ENCODE measurements at places on chromosomes 3 and 15.

GRCh38 chr3:66476852-66477381 is 23.9 kb downstream of the LRIG1 start:
- DNase-seq = no peak

- no peak for DNase-seq
Measured at GRCh38 chr15:40590667-40591050, 3.4 kb upstream of the KNL1 start.

GRCh38 chr15:52252781-52253180 is 42.8 kb downstream of the MYO5C start:
- peak; percentile 69 for DNase-seq

DNA sequence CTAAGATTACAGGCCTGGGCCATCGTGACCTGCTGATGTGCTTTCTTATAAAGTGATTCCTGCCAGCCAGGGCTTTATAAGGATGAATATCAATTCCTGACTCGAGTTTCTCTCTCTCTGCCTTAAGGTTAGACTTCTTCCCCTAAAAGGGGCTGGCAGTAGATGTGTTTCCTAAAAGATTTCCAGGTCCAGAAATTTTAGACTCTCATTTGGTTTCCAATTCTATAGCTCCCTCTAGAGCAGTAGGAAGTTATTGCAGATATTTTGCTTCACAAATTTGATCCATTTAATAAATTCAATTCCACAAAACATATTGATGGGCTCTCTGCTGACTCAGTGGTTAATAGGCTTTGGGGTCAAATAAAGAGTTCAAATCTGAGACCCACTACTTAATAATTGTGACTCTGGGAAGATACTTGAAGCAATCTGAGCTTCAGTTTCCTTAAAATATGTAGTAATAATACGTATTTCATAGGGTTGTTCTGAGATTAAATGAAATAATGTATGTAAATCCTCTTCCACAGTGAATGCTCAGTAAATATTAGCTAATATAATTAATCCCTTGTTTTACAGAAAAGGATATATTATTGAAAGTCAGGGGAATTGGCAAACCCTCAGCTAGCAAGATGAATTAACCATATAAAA is 2.1 kb downstream of the TRIM69 start:
- peak; percentile 23 for DNase-seq

- no peak for DNase-seq
Measured at GRCh38 chr3:58484045-58484721, 7.7 kb upstream of the KCTD6 start.

DNA sequence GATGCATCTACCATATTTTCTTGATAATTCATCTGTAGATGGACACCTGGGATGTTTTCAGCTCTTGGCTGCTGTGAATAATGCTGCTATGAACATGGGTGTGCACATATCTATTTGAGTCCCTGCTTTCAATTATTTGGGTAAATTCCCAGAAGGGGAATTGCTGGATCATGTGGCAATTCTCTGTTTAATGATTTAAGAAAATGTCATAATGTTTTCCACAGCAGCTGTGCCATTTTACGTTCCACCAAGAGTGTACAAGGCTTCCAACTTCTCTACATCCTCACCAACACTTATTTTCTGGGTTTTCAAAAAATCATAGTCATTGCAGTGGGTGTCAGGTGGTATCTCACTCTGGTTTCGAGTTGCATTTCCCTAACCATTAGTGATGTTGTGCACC is 64.4 kb downstream of the NSMCE3 start:
- no peak for DNase-seq

DNA sequence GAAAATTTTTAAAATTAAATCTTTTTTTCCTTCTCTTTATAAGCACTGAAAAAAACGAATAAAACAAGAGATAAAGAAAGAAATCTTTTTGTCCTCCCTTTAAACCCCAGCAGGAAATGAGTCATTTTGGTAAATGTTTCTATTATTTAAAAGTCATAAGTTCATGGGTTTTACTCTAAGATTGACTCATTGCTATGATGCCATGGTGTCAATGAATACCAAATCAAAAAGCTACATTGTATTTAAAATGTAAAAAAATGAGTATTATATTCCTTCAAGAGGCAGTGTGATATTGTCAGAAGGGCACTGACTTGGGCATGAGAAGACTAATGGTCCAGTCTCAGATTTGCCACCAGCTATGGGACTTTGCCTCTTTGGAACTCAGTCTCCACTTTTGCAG is 303.4 kb upstream of the DNAJC19 start:
- DNase-seq = peak; percentile 26

DNA sequence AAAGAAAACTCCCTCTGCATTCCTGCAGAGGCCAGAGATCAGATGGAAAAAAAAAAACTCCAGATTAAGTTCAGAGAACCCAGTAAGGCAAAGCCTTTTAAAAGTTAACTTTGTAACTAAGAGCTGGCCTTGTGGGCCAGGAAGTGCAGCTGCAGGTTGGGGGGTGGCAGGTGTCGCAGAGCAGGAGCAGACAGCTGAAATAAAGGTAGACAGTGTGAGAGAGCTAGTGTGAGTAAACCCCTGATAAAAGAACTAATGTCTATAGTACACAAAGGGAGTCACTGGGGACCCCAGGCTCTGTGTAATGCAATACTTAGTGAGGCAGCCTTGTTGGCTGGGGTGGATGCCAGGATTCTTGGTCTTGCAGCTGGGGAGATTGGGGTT is 42.1 kb downstream of the PPCDC start:
- DNase-seq = no peak

DNA sequence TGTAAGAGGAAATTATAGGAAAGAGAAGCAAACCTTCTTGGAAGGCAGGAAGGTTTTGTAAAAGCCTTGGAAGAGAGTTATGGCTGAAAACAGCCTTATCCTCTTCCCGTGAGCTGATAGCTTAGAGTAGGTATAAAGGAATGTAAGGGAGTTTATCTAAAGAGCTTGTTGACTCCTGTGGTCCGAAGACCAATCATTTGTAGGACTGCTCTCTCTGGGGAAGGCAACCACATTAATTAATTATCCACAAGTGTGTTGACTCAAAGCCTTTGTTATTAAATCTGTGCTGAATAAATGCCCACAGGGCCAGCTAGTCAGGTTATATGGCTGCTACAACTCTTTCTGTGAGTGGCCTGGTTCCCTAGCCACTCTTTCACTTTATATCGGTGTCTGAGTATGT is 452.1 kb upstream of the RASGRP1 start:
- DNase-seq = no peak

DNA sequence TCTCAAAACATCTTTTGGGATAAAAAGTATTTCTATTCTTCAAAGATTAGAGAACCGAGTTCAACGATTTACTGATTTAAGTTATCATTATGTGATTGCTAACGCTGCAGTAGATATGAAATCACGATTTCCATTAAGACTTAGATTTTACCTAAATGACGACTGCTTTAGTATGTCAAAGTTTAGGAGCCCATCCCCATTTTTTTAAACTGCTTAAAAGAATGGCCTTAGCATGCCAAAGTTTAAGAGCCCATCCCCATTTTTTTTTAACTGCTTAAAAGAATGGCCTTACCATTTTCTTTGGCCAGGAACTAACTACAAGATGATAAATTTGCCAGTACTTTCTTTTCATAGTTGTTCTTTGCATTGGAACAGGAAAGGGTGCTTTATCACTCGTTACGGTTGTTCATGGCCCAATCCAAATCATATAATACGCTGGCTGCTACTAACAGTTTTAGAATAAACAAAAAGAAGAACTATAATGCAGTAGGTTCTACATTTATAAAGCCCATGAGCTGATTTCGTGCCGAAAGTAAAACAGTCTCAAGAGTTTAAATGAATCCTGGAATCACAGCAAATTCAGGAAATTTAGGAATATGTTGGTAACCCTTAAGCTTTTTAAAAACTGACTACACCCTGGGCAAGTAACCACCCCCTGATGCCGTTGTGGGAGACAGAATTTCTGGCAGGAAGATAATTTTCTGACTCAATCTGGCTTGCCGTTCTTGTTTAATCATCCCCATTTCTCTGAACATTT is 869 bp upstream of the TSC22D2 start:
- DNase-seq = no peak
